ENCODE measurements at places on chromosomes 11 and 22.

- no peak for DNase-seq
Observed at GRCh38 chr22:46596032-46596441, 24.1 kb upstream of the GRAMD4 start.

GRCh38 chr11:40130427-40130826 lies 1329.0 kb downstream of the LRRC4C start:
- no peak for DNase-seq

- DNase-seq = no peak
Observed at GRCh38 chr11:102010776-102011494, 36.3 kb upstream of the CFAP300 start.

DNA sequence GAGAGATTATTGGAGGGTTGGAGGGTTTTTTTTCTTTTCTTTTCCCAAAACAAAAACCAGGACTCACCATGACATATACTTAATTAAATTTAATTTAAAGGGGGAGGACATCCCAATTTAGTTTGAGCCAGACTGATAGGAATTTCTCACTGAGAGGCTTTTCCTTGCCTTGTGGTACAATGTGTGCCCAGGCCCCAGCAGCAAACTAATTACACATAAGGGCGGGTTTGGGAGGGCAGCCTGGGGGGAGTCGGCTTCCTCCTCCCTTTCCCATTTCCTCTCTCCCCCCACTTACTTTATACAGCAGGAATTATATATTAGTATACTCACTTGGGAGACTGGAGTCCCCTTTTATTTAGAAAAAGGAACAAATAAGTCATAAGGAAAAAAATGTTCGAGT lies 2.9 kb downstream of the TEAD1 start:
- no peak for DNase-seq

GRCh38 chr11:106466521-106467080 lies 389.1 kb downstream of the AASDHPPT start:
- no peak for DNase-seq

DNA sequence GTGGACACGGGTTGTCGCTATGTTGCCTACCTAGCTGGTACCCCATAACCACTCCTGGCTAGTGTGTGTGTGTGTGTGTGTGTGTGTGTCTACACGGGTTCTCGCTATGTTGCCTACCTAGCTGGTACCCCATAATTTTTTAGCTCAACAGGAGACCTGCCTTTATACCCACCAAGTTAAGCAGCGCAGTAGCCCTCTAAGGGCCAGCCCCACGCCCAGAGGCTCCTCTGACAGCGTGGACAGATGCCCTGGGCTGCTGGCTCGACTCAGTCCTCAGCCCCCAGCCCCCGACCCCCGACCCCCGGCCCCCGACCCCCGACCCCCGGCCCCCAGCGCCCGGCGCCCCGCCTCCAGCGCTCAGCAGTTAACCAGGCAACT lies 351 bp upstream of the AKIP1 start:
- DNase-seq = no peak

- DNase-seq = no peak
Observed at GRCh38 chr22:49271831-49272230, 555.8 kb downstream of the BRD1 start.

DNA sequence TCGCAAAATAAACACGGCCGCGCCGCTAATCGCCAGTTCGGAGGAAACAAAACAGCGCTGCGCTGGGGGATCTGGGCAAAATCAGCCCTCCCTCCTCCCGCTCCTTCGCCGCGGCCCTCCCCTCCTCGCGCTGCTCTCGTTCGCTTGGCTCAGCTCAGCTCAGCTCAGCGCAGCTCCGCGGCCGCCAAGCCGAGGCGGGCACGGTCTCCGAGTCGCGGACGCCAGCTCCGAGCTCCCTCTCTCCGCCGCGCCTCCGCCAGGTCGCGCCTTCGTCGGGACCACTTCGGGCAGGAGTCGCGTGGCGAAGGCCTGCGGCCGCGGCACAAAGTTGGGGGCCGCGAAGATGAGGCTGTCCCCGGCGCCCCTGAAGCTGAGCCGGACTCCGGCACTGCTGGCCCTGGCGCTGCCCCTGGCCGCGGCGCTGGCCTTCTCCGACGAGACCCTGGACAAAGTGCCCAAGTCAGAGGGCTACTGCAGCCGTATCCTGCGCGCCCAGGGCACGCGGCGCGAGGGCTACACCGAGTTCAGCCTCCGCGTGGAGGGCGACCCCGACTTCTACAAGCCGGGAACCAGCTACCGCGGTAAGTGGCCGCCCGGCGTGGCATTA lies at the start of gene SPON1:
Gene SPON1 (plus strand): TSS at position 162 of the 607 bp plus-strand sequence. CDS start 182 bp downstream, at position 344.
- DNase-seq = peak; percentile 16

DNA sequence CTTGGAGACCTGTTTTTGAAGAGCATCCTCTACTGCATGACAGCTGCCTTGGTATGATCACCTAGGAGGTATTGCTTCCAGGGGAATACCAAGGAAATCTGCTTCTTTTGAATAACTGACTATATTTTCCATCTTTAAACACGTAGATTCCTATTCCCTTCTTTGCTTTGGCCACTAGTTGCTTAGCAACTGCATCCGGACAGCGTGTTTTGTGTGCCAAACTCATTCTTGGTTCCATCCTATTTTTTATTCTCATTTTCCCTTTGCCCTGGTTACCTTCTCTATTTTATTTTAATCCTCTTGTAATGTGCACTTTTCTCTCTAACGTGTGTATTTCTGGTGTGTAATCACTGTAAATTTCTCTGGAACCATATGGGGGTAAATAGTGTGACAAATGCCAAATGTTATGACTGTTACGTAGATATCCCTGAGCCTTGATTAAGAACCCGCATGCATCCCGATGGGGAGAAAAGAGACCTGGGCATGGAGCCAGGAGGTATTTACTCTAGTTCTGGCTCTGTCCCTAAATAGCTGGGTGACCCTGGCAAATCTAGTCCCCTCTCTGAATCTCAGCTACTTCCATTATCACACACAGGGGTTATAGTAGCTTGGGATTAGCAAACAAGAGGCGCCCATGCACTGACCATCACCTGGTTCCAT lies 241.7 kb downstream of the MIAT start:
- no peak for DNase-seq

- peak; percentile 46 for DNase-seq
Observed at GRCh38 chr11:2194877-2195755, 23.5 kb upstream of the TH start.

- DNase-seq = no peak
Observed at GRCh38 chr11:84414920-84415319, 1128.8 kb upstream of the CCDC90B start.

DNA sequence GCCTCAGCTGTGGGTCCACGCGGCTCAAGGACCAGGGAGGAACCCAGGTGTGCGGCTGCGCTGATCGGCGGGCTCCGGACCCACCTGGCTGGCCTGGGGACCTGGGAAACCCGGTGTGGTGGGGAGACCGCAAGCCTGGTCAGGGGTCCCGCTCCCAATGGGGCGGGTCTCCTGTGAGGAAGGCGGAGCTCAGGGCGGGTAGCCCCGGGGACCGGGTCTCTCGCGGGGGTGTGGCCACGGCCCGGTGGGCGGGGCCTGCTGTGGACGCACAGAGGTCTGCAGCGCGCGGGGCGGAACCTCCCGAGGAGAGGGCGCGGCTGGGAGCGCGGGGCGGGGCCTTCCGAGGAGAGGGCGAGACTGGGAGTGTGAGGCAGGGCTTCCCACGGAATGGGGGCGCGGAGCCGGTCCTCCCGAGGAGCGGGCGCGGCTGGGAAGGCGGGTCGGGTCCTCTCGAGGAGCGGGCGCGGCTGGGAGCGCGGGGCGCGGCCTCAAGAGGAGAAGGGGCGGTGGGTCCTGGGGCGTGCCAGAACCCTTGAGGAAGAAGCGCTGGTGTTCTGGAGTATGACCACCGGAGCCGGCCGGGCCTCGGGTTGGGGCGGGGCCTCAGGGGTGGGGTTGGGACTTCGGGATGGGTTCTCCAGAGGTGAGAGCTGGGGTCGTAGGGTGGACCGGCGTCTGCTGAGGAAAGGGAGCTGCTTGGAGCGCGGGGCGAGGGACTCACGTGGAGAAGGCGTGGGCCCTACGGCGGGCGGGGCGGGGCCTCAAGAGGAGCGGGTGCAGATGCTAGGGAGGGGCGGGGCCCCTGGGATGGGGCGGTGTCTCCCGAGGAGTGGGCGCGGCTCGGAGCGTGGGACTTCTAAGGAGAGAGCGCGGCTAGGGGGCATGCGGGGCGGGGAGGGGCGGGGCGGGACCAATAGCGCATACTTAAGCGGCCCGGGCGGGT lies 20.8 kb downstream of the DGCR6L start:
- DNase-seq = peak; percentile 96

DNA sequence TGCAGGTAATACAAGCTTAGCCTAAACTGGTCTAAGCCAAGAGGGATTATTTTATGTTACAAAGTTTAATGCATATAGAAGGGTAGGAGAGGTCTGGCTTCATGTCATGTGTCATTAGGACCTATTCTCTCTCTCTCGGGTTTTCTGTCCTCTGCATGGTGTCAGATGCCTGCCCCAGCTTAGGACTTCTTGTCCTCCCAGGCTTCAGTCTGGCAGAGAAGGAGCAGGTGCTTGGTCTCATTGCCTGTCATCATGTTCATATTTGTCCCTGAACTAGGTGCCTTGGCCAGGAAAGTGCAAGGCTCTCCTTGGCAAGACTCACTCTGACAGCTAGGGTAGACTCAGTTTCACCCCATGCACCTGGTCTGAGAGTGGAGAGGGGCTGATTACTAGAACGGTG lies 126.3 kb downstream of the ADAMTS15 start:
- DNase-seq = no peak

- no peak for DNase-seq
Observed at GRCh38 chr11:24082241-24082640, 414.6 kb upstream of the LUZP2 start.

- DNase-seq = no peak
Observed at GRCh38 chr11:17077240-17077519, 287 bp downstream of the RPS13 start.

DNA sequence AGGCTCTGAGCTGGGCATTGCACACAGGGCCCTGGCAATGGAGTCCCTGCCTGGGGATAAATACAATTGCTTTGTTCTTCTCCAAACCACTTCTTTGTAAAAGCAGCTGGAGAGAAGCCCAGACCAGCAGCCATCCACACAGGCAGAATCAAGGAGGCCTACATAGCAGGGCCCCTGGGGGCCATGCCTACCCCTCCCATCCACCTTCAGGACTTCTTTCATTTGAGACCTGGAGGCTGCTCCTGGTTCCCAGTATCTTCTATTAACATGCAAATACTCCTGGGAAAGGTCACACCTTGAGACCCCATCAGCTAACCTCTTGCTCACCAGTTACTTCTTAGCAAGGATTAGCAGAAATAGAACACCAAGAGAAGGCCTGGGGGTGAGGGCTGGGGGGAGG lies 511.1 kb downstream of the SOX6 start:
- no peak for DNase-seq

DNA sequence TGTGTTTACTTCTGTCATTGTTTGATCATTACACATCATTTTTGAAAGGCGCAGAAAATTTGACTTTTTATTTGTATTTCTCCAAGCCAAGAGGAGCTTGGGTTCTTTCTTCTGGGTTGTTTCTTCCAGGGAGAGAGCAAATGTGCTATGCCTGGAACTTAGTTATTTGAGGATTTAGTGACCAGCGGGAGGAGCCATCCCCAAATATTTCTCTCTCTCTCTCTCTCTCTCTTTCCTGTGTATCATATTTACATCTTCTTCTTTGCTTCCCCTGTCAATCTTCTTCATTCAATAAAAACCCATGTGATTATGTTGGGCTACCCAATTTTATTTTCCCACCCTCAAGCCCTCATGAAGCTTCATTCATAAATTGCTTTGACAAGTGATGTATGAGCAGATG lies 534.5 kb downstream of the LRRC4C start:
- DNase-seq = no peak

DNA sequence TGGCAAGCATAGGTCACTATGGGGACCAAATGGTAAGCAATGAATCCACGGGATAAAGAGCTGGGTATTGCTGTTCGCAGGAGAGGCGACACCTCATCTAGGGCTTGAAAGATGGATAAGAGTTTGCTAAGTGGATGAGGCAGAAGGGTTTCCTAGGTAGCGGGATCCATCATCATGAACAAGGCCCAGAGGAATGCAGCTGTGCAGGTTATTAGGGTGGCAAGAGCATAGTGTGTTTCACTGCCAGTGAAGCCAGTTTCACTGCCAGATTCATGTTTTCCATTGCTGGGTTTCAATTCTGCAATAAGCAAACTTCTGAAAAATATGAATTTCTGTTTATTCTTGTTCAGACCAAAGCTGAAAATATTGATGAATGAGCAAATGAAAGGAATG lies 27.2 kb downstream of the WEE1 start:
- DNase-seq = no peak

DNA sequence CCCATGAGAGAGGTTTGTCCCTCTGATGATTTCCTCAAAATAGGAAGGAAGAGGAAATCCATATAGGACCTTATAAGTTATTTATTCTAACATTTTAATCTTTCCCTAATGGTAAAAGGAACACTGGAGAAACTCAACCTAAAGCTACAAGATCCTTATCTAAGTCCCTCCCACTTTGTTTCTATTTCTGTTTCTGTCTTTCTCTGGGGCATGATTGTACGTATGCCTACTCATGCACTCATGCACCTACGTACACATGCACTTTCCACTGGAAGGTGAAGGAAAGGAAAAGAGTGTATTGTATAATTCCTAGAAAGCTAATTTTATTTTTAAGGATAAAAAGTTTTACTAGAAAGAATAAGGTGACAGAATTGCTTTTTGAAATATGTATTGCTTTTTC lies 125.0 kb downstream of the RAB38 start:
- DNase-seq = no peak

- no peak for DNase-seq
Observed at GRCh38 chr11:30110691-30111090, 93.9 kb upstream of the KCNA4 start.

- DNase-seq = no peak
Observed at GRCh38 chr11:111455291-111456085, 56.7 kb downstream of the BTG4 start.

GRCh38 chr22:26786398-26786797 lies 129.0 kb downstream of the MIAT start:
- DNase-seq = no peak

- DNase-seq = no peak
Observed at GRCh38 chr11:2523821-2524391, 79.1 kb downstream of the KCNQ1 start.

DNA sequence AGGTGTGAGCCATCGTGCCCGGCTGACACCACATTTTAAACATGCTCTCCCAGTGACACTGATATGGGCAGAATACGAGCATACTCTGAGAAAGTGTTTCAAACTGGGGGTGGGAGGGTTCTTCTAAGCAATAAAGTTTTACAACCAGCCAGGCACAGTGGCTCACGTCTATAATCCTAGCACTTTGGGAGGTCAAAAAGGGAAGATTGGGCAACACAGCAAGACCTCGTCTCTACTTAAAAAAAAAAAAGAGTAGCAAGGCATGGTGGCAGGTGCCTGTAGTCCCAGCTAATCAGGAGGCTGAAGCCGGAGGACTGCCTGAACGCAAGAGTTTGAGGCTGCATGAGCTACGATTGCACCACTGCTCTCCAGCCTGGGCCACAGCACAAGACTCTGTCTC lies 2.2 kb downstream of the GANAB start:
- no peak for DNase-seq

- DNase-seq = no peak
Observed at GRCh38 chr22:43487311-43488030, 75.7 kb downstream of the MPPED1 start.

- DNase-seq = no peak
Observed at GRCh38 chr22:36135306-36135980, 25.1 kb downstream of the APOL3 start.

All from CD4-positive, alpha-beta T cell treated with Interleukin-17A for 1 hour (primary cell).